ENCODE measurements at places on chromosomes 2 and 18.

- no peak for DNase-seq
Observed at GRCh38 chr18:54928236-54928635, 31.0 kb downstream of the CCDC68 start.

DNA sequence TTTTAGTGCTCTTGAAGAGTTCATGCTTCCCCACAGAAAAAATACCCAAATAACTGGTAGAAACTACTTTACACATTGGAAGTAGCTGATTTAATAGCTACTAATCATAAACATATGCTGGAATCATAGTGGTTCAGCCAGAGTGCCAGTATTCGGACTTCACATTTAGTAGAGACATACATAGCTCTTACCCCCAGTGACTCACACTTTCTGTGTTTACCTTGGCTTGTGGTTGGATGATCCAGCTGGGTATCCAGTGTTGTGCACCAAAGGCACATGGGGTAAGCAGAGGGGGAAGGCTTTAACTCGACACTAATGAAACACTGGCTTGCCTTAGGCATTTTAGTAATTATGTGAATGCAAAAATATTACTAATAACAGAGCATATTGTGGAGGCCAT is 18.1 kb downstream of the ARHGAP28 start:
- no peak for DNase-seq

DNA sequence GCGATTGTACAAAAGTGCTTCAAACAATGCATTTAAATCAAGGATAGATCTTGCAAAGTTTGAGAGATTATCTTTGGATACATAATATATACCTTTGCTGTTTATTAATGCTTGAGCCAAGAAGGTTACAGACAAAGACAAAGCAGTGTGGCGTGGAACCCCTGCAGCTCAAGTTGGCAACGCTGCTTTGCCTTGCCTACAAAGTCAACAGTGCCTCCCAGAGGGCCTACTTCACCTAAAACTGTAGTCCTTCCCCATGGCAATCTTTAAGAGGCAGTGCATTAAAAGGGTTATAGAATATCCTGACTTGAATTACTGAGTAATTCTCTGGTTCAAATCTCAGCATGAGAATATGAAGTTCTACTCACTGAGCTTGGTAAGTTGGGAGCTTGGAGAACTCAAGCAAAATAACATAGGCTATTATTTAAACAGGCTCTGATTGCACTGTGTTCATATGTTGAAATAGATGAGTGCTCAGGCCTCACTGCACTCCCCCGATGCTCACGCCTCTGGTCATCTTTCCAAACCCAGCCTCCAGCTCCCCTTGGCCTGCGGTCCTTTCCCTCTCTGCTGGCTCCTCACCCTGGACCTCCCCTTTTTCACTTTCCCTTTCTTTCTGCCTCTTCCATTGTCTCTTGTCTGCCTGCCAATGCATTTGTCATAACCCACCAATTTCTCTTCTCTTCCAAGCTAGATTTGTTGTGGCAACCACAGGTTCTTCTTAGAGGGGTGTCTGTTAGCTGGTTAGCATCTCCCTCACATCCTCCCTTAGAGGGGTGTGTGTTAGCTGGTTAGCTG is 96.5 kb downstream of the MYT1L start:
- DNase-seq = no peak

DNA sequence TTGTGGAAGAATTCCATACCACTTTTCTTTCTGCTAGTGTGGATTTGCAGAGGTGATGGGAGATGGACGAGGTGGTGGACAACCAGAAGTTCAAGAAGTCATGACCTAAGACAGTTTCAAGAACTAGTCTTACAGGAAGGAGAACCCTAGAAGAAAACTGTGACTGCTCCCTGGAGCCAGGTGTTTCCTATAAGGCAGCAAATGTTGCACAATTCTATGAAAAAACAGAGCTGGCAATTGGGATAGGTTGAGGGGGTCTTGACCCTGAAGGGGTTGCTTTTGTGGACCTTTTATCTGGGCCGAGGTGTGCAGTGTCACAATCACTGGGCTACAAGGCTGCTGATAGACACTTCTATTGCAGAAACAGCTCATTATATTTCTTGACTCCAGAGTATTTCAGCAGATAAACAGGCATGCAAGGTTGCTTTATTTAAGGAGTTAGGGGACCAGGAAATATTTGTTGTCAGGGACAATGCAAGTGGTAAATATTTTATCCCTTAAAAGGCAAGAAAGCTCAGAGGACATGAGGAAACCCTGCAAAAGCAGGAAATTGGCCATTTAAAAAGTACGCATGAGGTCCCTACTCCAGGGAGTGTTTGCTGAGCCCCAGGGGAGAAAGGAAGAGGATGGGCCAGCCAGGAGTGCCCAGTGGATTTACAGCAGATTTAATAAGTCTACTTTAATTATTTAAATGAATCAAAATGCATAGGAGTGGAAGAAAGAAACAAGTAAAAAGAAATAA is 22.9 kb downstream of the APCDD1 start:
- DNase-seq = no peak

- DNase-seq = no peak
Observed at GRCh38 chr2:16718576-16719484, 53.2 kb upstream of the CYRIA start.

All from stimulated activated CD4-positive, alpha-beta T cell treated with anti-CD3 and anti-CD28 coated beads, Interleukin-1b, Interleukin-23, amount 100 ng/mL, for 4 hours (primary cell).